Stimulated activated CD4-positive, alpha-beta T cell treated with anti-CD3 and anti-CD28 coated beads, TNF-alpha, amount 100 ng/mL, for 48 hours (primary cell): ENCODE measurements at places on chromosomes 3 and 15.

DNA sequence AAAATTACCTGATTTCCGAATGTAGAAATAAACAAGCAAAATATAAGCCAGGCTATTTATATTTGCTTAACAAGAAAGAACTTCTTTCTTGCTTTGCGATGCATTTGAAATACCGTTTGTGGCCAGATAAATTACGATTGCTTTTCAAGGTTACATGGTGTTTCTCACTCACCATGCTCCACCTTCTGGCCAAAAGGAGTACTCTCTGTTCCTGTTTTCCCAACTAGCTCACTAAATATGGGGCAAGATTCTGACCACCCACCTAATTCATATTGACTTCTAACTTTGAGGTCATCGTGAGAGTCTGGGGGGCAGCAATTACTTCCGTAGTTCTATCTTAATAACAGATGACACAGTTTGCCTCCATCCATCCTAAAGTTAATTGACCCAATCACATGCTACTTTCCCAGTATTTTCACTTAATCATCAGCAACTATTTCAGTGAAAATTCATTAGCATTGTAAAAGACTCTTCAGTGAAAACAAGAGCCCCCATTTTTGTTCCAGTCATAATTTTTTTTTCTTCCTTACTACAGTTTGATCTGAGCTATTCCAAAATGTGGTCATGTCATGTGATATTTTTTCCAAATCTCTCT, 25.9 kb downstream of the ACP3 start:
- peak; percentile 0 for DNase-seq

DNA sequence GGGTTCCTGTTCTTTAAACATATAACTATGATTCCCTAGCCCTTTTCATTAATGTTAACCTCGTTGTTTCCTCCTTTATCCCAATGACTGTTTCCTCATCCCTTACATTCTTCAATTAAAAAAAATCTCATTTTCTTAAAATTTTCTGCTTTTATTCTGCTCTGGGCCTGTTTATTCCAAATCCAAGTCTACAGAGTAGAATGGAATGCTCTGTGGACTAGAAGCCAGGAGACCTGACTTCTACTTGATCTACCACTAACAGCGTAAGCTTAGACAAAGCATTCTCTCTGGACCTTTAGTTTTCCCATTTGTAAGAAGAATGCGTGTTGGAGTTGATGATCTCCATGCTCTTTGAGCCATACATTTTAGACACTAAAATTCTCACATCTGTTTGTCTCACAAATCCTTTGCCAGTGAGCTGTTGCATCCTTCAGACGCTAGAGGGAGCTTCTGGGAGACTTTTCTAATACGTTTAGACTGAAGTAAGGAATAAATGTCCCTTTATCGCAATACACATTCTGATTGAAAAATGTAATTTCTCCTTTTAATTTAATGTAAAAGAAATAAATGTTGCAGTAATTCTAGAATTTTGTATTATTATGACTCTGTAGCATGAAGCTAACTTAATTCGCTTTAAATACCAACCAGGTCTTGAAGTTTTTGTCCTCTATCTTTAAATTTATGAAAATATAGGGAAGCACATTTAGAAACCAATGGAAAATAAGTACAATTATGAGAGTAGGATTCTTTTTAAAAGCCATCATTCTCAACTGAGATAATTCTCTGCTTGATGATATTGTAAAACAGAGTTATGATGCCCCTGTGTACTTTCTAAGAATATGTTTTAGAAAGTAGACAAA, 21.7 kb upstream of the GMNC start:
- DNase-seq: no peak

- DNase-seq: no peak
Measured at GRCh38 chr3:39189959-39190269, 2.5 kb downstream of the XIRP1 start.

GRCh38 chr3:138786788-138787271, 47.9 kb downstream of the PIK3CB start:
- DNase-seq: no peak

GRCh38 chr15:86573476-86573875, 493.8 kb downstream of the AGBL1 start:
- no peak for DNase-seq

GRCh38 chr15:51619331-51620035, 3.1 kb downstream of the DMXL2 start:
- no peak for DNase-seq

GRCh38 chr3:64011685-64012084, 11.6 kb downstream of the PSMD6 start:
- no peak for DNase-seq

DNA sequence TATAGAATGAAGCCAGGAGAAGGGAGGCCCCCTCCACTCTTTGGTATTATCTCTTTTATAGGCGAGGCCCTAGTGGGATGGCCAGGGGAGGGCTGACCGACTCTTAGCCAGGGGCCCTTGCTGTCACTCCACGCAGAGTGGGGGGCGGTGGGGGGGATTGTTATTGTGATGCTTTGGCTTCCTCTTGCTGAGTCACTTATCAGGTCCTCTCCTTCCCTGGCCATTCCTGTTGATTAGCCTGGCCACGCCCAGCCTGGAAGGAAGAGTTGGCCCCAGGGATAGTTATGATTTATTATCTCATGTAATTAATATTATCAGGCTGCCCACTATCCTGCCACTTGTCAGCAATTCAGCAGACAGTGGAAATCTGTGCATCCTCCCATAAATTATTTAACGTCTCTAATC, 25.5 kb upstream of the SKOR1 start:
- no peak for DNase-seq

DNA sequence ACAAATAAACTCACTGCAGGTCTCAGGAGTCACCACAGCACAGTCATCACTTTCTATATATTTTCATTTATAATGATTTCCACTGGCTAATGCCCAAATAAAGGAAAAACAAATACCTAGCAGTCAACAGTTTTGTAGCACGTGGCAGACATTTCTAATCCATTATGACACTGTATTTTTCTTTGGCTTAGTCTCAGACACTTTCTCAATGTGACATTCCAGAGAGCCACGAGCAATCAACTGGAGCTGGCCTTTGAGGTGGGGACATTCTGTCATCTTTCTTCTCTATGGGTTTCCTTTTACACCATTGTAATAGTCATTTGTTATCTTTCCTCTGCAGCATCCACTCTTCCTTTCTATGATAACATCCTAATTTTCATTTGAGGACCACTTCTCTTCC, 119.7 kb downstream of the WNT5A start:
- no peak for DNase-seq

- no peak for DNase-seq
Measured at GRCh38 chr3:134312873-134313846, 61.1 kb downstream of the AMOTL2 start.

- DNase-seq: no peak
Measured at GRCh38 chr3:97763586-97764406, 762 bp upstream of the ARL6 start.

GRCh38 chr3:154540950-154541604, 111.1 kb upstream of the GPR149 start:
- DNase-seq: no peak

DNA sequence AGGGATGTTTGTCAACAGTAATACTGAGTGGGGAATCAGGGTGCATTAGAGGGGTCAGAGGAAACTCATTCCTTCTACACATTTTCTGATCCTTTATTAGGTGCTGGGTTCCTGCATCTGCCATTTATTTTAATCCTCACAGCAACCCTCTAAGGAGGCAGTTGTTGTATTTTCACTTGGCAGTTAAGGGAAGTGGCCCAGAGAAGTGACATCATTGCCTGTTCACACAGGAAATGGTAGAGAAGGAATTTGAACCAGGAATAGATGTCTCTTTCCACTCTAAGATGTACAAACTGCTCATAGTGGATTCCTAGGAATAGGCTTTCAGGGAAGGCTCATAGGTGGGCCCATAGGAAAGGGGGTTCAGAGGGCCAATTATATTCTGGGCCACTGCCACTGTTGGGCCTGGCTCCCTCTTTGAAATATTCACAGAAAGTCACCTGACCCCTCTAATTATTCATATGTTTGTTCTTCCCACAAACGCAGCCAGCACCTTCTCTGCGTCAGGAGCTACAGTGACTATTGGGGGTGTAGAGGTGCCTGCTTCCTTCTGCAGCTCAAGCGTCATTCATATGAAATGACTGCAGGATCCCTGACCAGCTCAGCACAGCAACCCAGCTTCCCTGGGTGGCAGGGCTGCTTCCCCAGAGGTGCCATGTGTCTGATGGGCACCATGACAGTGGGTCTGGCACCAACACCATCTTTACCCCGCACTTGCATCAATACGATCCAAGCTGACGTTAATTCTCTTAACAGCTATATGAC, 163.9 kb upstream of the SMAD3 start:
- DNase-seq: no peak

- no peak for DNase-seq
Measured at GRCh38 chr15:72112116-72112515, 5.8 kb downstream of the MYO9A start.

- DNase-seq: no peak
Measured at GRCh38 chr3:132311841-132312240, 5.4 kb upstream of the ACP3 start.

- no peak for DNase-seq
Measured at GRCh38 chr15:26838742-26839460, 28.0 kb upstream of the GABRA5 start.

DNA sequence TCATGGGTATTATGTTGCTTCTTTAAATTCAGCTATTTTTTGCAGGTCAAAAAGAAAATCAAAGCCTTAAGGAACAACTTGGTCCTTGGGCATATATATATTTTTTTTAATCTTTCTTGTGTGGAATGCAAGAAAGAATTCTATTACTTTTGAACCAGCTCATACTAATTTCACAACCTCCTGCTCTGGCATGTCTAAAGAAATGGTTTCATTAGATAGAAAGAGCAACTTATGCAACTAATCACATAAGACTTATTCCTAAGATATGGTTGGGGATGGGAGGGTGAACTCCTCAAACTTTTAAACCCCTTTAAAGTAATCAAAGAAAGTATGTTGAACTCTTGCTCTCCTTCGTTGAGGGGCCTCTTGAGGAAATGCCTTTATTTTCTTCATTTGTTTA, 114.9 kb downstream of the GMNC start:
- no peak for DNase-seq

DNA sequence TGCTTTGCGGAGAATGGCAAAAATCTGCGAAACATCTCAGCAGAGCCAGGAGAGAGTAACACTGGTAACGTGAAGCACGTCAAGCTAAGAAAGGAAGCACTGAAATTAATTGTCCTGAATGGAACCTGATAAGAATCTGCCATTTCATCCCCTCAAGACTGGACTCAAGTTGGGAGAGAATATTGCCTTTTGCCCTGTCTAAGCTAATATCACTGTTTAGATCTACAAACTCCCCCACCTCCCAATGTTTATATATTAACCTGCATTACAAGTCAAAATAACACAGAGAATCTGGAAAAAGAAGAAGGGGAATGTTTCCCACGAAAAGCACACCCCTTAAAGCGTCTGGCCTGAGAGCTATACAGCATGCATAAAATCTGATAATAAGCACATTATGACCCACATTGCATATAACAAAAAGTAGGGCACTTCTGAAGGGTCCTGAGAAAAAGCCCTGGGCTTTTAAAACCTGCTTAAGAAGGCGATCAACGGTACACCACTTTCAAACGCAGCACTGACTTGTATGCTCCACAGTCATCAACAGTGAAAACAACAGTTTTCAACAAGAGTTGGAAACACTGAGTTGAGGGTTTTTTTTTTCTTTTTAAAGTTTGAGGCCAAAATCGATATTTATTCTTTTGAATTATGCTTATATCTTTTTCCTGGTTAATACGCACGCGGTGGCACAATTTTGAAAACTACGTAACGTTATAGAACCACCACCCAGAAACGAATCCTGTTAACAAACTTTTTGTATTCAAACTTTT, 1.4 kb upstream of the KAT2B start:
- no peak for DNase-seq

GRCh38 chr3:34141841-34142337, 343.5 kb downstream of the PDCD6IP start:
- DNase-seq: no peak

DNA sequence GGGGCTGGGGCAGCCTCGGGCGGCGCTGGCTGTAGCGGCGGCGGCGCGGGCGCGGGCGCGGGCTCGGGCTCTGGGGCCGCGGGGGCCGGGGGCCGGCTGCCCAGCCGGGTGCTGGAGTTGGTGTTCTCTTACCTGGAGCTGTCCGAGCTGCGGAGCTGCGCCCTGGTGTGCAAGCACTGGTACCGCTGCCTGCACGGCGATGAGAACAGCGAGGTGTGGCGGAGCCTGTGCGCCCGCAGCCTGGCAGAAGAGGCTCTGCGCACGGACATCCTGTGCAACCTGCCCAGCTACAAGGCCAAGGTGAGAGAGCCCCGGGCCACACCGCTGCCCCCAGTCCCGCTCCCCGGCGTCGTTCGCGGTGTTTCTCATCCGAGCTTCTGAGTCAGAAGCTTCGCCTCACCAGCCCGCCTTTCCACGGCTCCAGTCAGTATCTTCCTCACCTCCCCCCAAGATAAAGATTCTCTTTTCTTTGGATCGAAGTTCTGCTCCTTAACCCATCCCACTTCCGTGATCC, 600 bp downstream of the FBXO45 start:
- DNase-seq: peak; percentile 31

- DNase-seq: peak; percentile 57
Measured at GRCh38 chr3:136075218-136075808, 109.8 kb downstream of the PPP2R3A start.

- DNase-seq: no peak
Measured at GRCh38 chr3:117719316-117719926, 1009.8 kb downstream of the TUSC7 start.

DNA sequence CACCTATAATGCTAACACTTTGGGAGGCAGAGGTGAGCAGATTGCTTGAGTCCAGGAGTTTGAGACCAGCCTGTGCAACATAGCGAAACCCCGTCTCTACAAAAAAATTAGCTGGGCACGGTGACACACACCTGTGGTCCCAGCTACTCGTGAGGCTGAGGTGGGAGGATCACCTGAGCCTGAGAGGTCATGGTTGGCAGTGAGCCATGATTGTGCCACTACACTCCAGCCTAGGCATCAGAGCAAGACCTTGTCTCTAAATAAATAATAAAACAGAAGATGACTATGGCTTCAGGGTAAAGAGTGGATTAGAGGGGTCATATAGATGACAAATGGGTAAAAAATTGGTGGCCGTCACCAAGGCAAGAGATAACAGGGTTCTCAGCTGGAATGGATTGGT, 3.1 kb downstream of the SLC25A38 start:
- no peak for DNase-seq

GRCh38 chr15:29920515-29920914, 98.2 kb upstream of the TJP1 start:
- DNase-seq: no peak

DNA sequence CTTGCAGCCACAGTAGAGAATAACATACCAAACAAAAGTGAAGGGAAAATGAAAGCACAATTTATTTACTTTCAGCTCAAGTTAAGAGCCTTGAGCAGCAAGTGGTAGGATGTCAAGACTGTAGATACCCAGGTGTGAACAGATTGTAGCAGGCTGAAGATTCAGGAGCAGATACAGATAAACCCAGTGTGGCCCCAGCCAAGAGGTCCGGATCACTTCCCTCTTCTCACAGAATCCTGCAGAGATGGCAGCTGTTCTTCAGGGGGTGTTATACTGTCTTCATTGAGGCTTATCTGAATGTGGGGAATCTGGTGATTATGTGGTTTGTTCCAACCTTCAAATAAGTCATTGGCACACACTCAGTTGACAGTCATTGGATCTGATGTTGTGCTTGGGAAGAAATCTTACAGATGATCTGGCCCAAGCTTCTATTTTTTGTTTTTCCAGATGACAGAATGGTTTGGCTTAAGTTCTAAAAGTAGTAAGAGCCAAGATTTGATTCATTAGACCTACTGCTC, 2.2 kb downstream of the STARD9 start:
- DNase-seq: no peak
